Endothelial cell of umbilical vein (primary cell): ENCODE measurements at places on chromosomes 4 and X. TPM values are rescaled to one million over a fixed set of nuclear protein-coding genes. Genes with fewer than 3 reads are reported as not detected.

The VCX3B gene
- total RNA-seq: not detected in 2 replicates

The GAGE12H gene
- not detected in 2 replicates for total RNA-seq

The S100P gene
- total RNA-seq: not detected in 2 replicates

The CXCL13 gene
- total RNA-seq: not detected in 2 replicates

The DRD5 gene
- total RNA-seq: not detected in 2 replicates

The LEF1 gene
- 0.46 TPM in 1 of 2 replicates, not detected in the other for total RNA-seq

The FANCB gene
- total RNA-seq: 6.6 and 7.9 TPM in 2 replicates

The ADGRG2 gene
- not detected in 2 replicates for total RNA-seq

The TMPRSS11F gene
- total RNA-seq: not detected in 2 replicates

The MSX1 gene
- total RNA-seq: 4.1 and 5.0 TPM in 2 replicates

The SPANXN4 gene
- total RNA-seq: not detected in 2 replicates

The RAB9B gene
- 0.23 and 0.55 TPM in 2 replicates for total RNA-seq

DNA sequence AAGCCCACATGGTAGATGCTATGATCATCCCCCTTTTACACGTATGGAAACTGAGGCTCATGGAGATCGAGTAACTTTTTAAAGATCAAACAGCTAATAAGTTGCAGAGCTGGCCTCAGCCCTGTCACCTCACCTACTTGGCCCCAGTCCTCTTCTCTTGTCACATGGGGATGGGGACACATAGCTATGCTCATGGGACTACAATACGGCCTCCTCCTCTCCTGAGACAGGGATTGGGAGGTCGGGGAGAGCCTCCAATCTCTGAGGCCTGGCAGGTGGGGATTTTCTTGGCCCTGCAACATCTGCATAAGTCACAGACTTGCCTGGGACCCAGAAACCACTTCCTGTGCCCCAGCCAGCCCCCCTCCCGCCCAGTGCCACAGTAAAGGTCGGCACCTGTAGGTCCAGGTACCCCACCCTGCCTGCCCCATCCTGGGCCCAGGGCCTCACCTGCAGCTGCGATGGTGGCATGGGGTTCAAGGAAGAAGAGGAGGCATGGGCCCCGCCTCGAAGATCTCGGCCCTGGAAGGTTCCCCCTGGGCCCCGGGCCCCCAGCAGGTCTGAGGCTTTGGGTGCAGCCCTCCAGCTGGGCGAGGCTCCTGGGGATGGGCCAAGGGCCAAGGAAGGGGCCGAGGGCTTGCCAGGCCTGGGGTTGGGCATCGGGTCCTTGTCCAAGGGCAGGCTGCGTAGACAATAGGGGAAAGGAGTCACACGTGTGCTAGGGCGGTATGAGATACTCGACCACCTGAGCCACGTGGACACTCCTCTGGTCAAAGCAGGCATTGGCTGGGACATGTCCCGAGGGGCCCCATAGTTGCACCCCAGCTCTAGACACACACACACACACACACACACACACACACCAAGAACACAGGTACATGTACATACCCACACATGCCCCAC is 6.4 kb downstream of the FOXP3 start:
- no peak overlapping the region for H3K27ac ChIP-seq
- no peak overlapping the region for H3K4me3 ChIP-seq
- no peaks in the 10 kb centered on the region for H3K36me3 ChIP-seq
- no peaks in the 10 kb centered on the region for H3K4me1 ChIP-seq

- peaks cover 11% of the 10 kb centered on the region for H3K4me1 ChIP-seq
- H3K27me3 ChIP-seq: no peaks in the 10 kb centered on the region
- peaks cover 13% of the 10 kb centered on the region for H3K36me3 ChIP-seq
- H3K4me3 ChIP-seq: no peak overlapping the region
Observed at GRCh38 chr4:1293991-1294390, 4.3 kb downstream of the MAEA start.

DNA sequence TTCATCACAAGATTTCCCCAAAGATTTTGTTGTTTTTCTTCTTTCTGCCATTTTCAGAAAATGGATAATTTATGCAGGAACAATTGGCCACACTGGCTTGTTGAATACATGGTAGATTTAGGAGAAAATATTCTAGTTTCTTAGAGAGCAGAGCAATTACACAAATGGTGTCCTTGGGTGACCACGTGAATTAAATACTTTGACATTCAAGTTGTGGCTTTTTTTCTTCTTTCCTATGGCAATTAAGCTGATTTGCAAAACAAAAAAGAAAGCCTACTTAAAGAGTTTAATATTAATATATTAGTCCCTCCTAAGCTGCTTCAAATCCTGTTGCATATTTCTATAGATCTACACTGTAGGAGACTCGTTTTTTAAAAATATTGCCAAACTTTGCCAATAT is 133.0 kb upstream of the HTR2C start:
- no peak overlapping the region for H3K4me3 ChIP-seq

GRCh38 chr4:80948141-80948540 is 82.4 kb upstream of the BMP3 start:
- no peak for DNase-seq
- H3K4me3 ChIP-seq: no peak overlapping the region
- no peaks in the 10 kb centered on the region for H3K36me3 ChIP-seq
- no peaks in the 10 kb centered on the region for H3K27me3 ChIP-seq

DNA sequence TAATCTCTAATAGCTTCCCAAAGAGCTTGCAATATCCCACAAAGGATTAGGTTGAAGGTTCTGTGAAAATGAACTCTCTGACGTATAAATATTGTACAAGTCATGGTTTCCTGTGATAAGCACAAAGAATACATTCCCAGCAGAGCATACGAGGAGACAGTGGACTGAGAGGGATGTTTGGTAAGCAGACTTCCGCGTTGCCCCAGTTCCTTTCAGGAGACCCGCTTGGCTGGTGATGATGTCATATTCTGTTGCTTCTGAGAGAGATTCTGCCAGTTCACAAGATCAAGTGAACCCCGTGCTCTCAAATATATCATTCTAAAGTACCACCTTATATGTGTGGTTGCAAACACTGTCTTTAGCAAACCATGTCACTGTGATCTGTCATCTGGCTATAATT is 323.9 kb upstream of the CASK start:
- H3K27me3 ChIP-seq: no peaks in the 10 kb centered on the region
- H3K27ac ChIP-seq: no peak overlapping the region
- no peaks in the 10 kb centered on the region for H3K4me1 ChIP-seq

- H3K36me3 ChIP-seq: no peaks in the 10 kb centered on the region
- DNase-seq: no peak
- no peak overlapping the region for H3K4me3 ChIP-seq
- H3K4me1 ChIP-seq: no peaks in the 10 kb centered on the region
Observed at GRCh38 chr4:133102043-133102442, 47.1 kb upstream of the PCDH10 start.

- H3K4me3 ChIP-seq: no peak overlapping the region
- no peaks in the 10 kb centered on the region for H3K27me3 ChIP-seq
- no peak overlapping the region for H3K27ac ChIP-seq
- no peaks in the 10 kb centered on the region for H3K36me3 ChIP-seq
- H3K4me1 ChIP-seq: no peaks in the 10 kb centered on the region
Observed at GRCh38 chrX:15242899-15243555, 26.9 kb downstream of the ASB9 start.

DNA sequence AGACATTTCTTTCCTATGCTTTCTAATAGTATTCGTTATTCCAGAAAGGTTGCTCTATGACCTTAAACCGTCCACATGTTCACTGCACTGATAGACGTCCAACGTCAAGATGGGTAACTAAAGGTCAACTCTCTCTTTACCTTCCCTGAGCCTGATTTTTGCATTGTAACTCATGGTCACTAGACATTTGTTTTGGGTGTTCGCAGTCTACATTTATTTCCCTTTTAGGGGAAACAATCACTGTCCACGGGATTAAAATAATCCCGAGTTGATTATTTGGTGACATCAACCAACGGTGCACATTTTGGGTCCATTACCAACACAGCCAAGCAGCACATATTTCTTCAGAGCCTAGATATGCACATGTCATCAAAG is 540 bp upstream of the HADH start:
- no peaks in the 10 kb centered on the region for H3K27me3 ChIP-seq
- H3K4me3 ChIP-seq: peak overlapping the region; percentile 66
- peaks cover 6% of the 10 kb centered on the region for H3K4me1 ChIP-seq
- DNase-seq: no peak

GRCh38 chrX:25105221-25105620 is 89.5 kb upstream of the ARX start:
- no peak overlapping the region for H3K27ac ChIP-seq
- H3K36me3 ChIP-seq: no peaks in the 10 kb centered on the region
- no peaks in the 10 kb centered on the region for H3K27me3 ChIP-seq
- DNase-seq: no peak
- H3K4me3 ChIP-seq: no peak overlapping the region

DNA sequence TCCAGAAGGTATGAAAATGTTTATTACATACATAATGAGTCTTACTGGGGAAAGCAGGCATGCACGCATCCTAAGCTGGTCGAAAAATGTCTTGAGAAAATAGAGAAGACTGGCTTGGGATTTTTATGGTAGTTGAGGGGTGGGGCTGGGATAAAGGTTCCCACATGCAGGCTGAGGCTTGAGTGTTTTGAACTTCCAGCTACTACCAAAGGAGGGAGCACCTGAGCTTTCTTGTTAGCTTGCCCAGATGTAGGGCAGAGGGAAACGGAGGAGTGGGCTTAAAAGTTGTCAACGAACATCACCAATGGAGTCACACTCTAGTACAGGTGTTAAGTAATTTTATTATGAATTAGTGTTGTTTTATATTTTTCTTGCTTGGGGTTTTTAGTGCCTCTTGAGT is 39.6 kb upstream of the SRPX start:
- peak; percentile 35 for DNase-seq
- no peak overlapping the region for H3K27ac ChIP-seq
- no peaks in the 10 kb centered on the region for H3K36me3 ChIP-seq
